SHP77 (cell line): ENCODE measurements at places on chromosomes 2 and 18.

DNA sequence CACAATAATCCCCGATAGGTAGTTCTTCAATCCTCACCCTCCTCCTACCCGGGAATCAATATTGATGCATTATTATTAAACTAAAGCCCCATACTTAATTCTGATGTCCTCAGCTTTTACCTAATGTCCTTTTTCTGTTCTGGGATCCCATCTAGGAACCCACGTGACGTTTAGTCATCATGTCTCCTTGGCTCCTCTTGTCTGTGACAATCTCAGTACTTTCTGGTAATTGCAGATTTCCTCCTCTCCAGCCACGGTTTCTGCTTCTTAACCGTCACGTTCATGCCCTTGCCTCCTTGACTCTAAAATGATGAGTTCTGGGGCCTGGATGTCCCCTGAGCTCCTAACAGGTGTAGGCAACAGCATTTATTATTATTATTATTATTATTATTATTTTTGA lies 2.9 kb upstream of the DGKD start:
- no peak for DNase-seq

DNA sequence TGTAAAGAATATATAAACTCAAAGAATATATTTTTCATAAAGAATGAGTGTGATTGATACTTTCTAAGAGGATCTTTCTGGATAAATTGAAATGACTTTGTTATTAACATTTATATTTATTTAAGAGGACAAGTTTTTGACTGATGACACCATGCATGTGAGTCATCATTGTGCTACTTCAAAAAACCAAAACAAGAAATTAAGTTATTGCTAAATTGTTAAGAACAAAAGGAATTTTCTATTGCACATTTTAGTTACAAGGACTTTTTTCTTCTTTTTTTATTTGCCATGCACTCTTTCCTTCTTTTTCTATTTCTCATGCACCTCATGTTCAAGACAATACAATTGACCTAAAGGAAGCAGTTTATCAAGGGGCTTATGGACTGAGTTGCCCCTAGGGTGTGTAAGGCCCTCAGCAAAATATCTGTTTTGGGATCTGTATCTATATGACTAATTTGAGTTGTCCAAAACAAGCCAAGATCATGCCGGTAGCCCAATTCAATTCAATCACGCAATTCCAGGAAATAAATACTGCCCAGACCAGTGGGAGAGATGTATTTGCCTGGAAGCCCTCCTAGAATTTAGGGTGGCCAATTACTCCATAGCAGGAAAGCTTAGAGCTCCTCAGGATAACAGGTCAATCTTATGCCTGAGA lies 654.3 kb downstream of the METTL4 start:
- DNase-seq: no peak

DNA sequence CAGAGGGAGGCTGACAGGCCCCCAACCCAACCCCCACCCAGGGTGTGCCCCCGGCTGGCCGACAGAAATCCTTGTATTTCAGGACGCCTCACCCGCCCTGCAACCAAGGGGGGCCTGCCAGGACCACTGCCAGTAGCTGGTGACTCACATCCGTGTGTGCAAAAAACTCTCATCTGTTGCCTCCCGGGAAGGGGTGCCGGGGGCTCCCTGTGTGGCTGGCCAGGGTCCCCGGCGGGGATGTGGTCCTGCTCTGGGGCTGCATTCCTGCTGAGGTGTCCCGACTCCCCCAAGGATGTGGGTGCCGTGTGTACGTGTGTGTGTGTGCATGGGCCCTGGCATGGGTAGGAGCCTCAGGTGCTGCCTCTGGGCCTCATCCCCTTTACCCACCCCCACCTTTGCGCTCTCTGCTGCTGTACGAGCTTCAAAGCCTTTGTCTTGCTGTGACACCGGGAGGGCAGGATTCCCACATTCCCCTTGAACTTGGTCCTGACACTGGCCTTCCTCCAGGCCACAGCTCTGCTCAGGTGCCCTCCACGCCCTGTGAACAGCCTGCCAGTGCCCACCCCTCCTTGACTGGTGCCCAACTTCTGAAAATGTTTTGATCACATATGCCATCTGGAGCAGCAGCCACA lies 226.3 kb upstream of the HDAC4 start:
- DNase-seq: no peak

GRCh38 chr2:186639939-186640338 lies 50.1 kb downstream of the ITGAV start:
- no peak for DNase-seq

- DNase-seq: no peak
Observed at GRCh38 chr2:182300608-182301007, 126.2 kb downstream of the PDE1A start.

GRCh38 chr2:151556121-151556520 lies 146.4 kb downstream of the RIF1 start:
- no peak for DNase-seq

- DNase-seq: no peak
Observed at GRCh38 chr2:112879491-112880041, 31.4 kb upstream of the IL37 start.

DNA sequence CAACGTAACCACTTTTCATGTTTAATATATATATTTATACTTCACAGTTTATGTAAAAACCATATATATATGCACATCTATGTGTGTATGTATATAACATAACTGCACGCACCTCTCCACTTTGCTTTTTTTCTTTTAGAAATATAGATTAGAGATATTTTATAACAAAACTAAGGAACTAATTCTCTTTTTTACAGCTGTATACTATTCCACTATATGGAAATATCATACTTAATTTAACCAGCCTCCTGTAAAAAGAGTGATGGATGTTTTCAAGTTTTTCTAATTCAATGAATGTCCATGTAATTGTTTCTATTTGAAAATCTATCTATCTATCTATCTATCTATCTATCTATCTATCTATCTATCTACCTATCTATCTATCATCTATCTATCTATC lies 4.6 kb downstream of the ARHGAP15 start:
- DNase-seq: no peak

DNA sequence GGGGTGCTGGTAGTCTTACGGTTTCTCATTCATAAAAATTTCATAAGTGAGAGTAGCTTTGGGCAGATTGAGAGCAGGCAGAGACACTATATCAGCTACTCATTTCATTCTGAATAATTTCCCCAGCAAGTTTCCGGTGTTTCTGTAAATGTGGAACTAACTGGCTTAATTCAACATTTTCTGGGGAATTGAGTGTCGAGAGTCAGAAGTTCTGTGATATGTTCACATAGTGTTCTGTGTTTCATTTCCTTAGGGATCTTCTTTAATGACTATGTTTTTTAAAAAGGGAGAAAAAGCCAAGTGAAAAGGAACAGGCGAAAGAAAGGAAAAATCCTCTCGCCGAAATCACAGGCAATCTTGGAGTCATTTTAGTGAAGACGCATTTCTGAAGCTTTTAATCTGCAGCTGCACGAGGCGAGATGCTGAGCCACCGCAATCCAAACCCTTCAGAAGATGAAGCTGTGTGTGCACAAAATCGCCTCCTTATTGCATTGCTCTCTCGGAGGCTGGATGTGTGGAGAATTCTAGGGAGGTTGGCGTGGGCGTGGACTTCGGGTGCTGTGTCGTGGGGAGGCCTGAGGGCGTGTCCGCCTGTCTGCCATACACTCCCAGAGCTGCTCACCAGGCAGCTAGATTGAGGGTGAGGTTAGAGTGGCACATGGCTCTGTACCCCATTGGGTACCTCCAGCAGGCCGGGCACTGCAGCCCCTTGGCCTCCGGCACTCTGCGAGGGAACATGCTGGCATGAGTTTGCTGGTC lies 38.4 kb upstream of the HDAC4 start:
- no peak for DNase-seq

- DNase-seq: no peak
Observed at GRCh38 chr2:47403609-47404193, 745 bp downstream of the MSH2 start.

DNA sequence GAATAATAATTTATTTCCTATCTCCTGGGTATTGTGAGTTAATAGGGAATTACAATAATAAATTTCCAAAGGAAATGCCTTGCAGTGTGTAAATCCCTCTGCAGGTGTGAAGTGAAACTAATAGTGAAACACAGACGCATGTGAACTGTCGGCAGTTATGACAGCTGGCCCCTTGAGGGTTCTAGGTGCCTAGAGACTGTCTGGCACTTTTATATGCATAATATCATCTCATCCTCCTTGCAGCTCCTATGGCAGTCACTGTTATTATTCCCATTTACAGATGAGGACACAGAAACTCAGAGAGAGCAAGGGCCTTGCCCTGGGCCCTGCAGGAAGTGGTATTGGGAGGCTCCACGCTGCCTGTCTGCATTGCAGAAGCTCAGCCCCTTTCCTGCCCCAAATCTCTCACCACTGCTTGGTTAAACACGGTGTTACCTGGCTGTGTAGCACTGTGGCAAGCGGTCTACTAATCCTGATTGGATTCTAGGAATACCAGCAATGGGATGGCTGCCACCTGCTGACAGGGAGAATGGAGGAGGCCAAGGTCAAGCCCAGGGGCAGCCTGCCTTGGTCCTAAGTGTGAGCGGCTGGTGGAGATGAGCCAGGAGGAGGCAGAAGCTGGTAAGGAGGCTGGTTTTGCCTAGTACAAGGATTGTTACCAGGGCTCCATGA lies 32.8 kb upstream of the ACKR3 start:
- DNase-seq: no peak

DNA sequence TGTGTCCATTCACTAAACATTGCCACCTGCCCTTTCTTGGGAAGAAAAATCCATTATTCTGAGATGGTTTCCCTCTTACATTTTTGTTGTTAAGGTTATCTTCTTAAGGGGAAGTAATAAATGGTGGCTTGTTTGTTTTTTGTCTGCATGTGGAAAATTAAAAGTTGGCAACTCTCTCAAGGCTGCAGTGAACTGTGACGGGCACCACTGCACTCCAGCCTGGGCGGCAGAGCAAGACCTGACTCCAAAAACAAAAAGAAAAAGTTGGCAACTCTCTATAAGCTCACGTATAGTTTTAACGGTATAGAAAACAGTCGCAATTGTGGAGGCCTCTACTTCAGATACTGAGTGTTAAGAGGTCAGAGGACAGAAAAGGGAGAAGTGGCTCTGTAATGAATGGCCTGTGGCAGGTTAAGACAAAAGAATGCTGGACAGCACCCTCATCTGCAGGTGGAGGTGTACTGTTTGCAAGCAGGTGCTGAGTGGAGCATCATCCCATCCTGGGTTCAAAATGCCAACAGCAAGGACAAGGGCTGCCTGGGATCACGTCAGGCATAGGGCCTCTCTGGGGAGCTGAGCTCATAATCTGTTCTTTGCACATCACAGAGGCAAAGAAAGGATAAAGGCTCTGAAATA lies 16.7 kb downstream of the L3MBTL4 start:
- no peak for DNase-seq

DNA sequence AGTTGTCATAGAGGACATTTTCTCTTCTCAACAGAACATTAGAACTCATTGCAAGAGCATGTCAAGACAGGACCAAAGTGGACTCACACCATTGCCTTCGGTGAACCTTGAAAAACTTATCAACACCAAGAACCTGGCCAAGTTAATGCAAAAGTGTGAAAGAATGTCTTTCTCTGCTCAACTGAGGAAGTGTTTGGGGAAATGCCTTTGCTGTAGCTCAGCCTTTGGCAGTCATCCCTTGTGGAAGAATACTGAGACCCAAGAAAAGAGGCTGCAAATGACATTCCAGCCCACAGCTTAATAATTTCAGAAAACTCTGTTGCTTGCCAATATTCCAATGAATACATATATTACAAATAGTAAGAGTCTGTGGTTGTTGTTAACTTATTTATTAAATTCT lies 728.8 kb upstream of the PIK3C3 start:
- DNase-seq: no peak

DNA sequence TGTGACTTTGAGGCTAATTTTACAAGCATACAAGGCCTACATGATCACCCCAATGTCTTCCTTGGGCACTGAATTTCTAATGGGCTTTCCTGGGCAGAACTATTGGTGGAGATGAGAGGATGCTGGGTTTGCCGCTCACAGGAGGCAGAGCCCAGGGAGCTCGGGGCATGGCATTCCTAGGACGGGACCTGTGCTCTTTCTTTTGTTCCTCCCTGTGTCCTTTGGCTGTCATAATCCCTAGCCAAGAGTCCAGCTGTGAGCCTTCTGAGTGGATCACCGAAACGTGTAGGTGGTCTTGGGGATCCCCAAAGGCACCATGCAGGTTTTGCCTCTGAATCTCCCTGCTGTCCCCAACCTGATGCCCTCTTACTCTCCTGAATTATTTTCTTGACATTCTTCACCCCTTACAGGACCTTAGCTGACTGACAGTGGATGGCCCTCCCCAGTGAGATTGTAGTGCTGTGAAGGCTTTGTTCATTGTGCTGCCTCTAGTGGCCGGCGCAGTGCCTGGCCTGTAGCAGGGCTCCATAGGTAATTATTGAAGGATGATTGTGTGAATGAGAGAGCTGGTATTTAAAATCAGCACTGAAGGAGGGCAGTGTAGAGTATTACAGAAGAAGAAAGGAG lies 221.9 kb downstream of the ZNF407 start:
- no peak for DNase-seq

DNA sequence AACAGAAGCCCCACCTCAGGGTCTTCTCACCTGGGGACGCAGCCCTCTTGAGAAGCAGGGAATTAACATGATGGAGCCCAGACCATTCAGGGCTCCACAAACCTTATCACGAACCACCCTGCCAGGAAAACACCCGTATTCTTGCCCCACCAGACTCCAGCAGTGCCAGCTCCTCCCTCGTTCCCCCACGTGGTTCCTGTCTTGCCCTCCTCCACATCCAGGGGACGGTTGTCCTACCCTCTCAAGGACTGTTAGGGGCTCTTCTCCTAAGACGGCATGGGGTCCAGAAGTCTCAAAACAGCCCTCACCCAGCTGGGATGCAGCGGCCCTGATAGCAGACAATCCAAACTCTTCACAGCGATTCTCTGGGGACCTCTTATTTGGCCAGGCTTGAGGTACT lies 372.2 kb upstream of the HS6ST1 start:
- DNase-seq: no peak

GRCh38 chr2:151673016-151673415 lies 61.3 kb downstream of the NEB start:
- DNase-seq: no peak

GRCh38 chr2:120100627-120101026 lies 87.8 kb downstream of the EPB41L5 start:
- DNase-seq: no peak

- DNase-seq: no peak
Observed at GRCh38 chr2:48733067-48733503, 22.4 kb downstream of the LHCGR start.

- no peak for DNase-seq
Observed at GRCh38 chr2:143936538-143936847, 583.4 kb downstream of the ZEB2 start.

DNA sequence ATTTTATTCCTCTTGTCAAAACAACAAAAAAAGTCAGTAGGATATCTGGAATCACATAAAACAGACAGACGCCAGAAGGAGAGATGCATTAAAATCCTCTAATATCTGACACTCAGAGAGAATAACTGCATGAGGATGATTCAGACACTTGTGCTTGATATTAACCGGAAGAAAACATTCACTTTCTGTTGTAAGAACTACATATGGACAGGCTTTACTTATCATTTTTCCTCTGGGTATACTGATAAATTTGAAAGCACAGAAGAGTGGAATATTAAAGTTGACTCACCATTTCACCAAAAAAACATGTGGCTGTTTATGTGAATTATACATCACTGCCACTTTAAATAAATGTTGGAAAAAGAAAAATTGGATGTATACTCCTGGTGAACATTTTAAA lies 589.1 kb upstream of the CDH2 start:
- no peak for DNase-seq
